ENCODE measurements at places on chromosomes 4 and X.

- no peak for DNase-seq
Observed at GRCh38 chr4:142952821-142953580, 106.9 kb upstream of the INPP4B start.

GRCh38 chrX:108130889-108131288 lies 39.3 kb downstream of the ATG4A start:
- DNase-seq = no peak

DNA sequence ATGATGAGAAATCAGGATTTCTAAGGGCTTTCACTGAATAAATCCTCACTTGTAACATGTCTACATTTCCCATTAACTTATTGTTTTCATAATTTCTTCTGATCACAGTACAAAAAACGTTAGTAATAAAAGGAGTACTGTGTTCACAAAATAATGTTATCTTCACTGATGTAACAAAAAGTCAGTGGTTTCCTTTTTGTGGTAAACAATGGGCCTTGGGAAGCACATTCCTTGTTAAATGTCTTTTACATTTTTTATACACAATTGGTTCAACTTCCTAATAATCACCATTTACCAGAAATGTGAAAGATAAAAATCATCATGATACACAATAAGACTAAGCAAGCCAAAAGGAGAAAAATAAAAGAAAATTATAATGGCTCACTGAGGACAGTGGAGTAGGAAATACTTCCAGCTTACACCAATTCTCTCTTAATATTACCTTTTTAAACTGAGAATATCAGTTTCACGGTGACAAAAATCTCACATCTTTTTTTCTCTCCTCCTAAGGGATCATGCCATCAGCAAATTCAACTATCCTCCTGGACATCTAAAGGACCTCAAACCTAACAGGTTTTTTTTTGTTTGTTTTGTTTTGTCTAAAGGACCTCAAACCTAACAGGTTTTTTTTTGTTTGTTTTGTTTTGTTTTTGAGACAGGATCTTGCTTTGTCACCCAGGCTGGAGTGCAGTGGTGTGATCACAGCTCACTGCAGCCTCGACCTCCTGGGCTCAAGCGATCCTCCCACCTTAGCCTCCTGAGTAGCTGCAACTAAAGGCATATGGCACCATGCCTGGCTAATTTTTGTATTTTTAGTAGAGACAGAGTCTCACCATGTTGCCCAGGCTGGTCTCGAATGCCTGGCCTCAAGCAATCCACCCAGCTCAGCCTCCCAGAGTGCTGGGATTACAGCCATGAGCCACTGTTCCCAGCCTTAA lies 57.3 kb downstream of the FRYL start:
- DNase-seq = no peak

- DNase-seq = no peak
Observed at GRCh38 chrX:38975368-38975942, 174.2 kb downstream of the MID1IP1 start.

- no peak for DNase-seq
Observed at GRCh38 chr4:140100771-140101170, 53.2 kb downstream of the MAML3 start.

DNA sequence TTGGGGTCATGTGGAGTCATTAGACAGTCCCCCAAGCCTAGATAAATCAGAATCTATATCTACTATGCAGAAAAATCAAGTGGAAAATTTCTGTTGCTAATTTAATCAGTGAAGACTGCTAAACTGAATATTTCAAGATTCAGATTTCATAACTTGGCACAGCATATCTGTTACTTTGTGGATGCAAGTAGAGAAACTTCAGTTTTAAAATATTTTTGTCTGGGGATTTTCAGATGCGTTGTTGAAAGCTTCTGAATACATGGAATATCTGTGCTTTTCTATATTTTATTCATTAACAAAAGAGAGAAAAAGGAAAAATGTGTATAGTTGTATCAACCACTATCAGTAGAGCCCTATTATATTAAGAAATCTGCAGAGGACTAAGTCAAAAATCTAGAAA lies 4.4 kb downstream of the FGF5 start:
- no peak for DNase-seq

- no peak for DNase-seq
Observed at GRCh38 chr4:184287697-184288255, 70.1 kb upstream of the ENPP6 start.

DNA sequence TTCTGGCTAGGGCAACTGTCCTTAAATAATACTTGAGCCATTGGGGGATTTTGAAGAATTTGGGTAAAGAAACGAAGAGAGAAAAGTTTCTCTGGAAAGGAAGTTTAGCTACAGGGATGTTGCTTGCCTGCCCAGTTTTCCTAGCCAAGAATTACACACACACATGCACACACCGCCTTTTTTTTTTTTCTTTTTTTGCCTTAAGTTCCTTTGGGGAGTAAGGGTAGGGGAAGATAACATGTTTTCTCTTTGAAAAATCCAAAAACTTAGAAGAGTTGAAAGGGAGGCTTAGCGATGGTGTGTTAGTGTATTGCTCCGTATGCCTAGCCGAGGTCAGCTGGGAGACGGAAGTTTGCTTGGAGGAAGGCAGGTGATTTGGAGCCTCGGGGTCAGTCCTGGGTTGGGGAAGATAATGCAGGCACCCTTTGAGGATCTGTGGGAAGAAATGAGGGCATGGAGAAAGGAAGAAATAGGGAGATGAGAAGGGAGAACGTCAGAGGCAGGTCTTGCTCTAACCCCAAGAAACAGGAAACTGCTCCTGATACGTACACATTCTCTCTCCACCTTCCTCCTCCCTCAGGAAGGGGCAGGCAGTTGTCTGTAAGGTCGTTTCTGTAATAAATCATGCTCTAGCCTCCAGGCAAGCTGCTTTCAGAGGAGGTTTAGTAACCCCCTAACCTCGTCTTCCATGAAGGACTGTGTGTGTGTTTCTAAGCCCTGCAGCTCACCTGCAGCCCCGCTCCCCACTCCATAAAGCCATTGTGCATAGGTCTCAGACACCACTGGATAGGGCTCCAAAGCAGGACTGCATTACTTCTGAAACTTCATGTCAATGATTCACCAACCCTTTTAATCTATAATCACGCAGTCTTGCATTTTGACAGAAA lies 10.5 kb downstream of the KLF3 start:
- DNase-seq = no peak

DNA sequence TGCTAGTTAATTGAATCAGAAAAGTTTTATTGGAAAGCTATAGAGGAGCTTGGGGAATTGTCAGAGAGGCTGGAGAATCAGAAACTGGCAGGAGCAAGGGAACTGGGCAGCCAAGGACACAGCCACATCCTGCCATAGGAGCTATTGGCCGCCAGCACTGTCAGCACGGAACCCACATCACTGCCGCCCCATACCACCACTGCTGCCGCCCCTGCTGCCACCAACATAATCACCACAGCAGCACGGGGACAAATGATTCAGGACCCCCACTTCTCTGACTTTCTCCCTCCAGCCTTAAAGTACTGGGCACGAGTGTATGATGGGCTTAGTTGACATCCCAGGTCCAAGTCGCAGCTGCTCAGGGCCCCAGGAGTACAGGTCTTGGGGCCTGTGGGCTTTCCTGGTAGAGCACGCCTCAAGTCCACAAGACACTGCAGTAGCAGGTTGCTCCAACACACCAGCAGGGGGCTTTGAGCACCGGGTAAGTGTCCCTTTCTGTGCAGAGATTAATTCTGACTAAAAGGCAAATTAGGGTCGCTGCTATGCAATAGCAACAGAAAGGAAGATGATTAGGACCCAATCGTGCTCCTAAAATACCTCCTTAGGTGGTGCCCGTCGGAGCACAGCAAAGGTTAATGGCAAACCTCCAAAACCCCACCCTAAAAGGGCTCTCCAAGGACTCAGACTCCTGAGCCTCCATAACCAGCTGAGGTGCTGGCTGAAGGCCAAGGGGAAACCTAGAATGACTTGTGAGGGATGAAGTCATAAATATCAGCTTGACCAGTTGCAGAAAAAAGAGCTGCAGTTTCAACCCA lies 6.9 kb downstream of the PJA1 start:
- no peak for DNase-seq

DNA sequence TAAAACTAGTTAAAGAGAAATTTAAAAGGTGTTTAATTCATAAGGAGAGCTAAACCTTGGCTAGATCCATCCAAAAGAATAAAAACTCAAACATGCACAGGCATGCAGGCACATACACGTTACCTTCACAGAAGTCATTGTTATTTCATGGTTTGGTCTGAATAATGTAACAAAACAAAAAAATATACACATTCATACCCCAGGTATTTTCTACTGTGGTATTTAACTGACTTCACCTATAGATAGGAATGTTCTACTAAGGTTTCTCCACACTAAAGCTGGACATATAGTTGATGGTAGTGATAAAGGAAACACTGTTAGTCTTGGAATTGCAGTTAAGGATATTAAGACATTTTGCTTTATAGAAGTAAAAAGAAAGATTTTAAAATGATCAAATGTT lies 283.6 kb upstream of the PCDH10 start:
- no peak for DNase-seq

GRCh38 chrX:130836447-130836846 lies 66.6 kb downstream of the ENOX2 start:
- no peak for DNase-seq

DNA sequence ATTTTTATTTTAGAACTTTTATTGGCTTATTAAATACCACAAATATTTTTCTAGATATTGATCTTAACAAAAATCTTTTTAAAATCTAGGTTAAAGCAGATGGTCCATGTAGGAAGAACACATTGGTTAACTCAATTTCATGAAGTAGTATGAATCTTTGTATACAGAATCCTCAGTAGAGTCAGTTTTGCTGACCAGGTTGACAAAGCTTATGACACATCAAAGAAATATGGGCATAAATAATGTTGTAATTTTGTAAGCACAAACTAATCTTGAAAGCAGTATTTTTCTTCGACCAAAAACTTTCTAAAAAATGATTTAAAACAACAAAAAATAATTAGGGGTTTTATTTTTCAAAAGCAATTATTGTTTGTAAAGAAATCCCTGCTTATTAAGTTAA lies 479.3 kb upstream of the PCDH10 start:
- no peak for DNase-seq

DNA sequence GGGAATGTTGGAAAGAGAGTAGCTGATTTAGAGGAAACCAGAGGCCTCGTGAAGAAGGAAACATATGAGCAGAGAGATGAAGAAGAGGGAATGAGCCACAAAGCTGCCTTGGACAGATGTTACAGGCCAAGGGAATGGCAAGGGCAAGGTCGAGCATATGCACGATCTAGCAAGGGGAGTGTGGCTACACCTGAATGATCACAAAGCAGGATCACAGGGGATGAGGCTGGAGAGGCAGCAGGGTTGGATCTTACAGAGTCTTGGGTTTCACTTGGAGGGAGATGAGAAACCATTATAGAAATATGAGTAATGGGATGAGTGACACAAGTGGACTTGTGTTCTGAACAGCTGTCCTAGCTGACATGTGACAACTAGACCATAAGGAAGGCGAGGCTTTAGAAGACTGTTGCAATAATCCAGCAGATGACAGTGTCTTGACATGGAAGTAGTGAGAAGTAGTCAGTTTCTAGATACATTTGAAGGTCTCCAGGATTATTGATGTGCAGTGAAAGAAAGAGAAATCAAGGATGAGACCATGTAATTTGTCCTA lies 58.7 kb downstream of the RASGEF1B start:
- no peak for DNase-seq
